Posterior vena cava (tissue), 2 donors: ENCODE measurements at places on chromosomes 1 and 21.
A peak's percentile ranks its signal among the peaks of the same experiment; 100 is the strongest.

- DNase-seq: no peak
Observed at GRCh38 chr1:168391851-168392681, 111.4 kb downstream of the TBX19 start.

DNA sequence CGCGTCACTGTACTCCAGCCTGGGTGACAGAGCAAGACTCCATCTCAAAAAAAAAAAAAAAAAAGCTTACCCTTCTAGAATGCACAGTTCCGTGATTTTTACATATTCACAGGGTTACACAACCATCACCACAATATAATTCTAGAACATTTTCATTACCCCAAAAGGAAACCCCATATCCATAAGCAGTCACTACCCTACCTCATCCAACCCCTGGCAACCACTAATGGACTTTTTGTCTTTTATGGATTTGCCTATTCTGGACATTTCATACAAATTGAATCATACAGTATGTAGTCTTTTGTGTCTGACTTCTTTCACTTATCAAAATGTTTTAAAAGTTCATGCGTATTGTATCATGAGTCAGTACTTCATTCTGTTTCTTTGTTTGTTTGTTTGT, 22.8 kb downstream of the SYF2 start:
- no peak for DNase-seq

DNA sequence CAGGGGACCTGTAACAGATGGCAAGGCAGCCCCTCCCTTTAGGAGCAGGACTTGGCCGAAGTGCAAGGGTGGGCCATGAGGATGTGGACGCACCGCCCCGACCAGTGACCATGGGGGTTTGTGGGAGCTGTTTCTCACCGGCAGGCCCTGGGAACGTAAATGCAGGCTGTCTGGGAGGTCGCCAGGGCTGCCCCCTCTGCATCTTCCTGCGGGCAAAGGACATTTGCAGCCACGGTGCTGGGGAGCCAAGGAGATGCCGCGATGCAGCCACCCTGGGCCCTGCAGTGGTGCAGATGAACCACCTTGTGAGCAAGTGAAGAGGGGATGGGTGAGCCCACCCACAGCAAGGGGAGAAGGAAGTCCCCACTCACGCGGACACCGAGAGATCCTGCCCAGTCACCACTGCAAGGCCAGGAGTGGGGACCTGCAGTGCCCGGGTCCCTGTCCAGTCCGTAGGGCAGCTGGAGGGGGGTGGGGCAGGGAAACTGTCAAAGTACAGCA, 121.1 kb downstream of the SIK1 start:
- DNase-seq: peak; percentile 74

- no peak for DNase-seq
Observed at GRCh38 chr1:227328405-227329019, 10.2 kb upstream of the CDC42BPA start.

DNA sequence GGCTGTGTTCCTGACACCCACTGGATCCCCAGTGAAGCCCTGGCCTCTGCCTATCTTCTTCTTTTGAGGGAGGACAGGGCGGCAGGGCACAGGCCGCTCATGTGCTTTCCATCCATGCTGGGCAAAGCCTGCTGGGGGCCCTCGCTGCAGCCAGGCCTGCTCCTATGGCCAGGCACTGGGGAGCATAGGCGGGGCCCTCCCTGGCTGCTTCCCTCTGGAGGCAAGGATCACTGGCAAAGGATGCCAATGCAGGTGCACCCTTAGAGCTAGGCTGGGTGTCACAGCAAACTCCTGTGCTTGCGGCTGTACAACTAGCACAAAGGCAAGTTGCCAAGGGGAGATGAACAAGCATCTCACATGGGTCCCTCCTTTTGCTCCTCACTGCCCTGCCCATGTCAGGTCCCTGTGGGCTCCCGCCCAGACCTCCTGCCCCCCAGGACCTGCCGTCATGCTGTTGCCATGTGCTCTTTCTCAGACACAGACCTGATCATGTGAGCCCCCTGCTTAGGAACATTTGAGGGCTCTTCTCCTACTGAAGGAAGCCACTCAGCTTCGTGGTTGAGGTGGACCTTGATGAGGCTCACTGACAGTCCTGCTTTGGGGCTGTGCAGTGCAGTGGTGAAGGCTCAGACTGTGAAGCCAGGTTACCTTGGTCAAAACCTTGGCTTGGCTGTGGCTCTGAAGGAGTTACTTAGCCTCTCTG, 393.6 kb downstream of the PTPRU start:
- DNase-seq: peak; percentile 59

- DNase-seq: peak; percentile 78
Observed at GRCh38 chr1:8903908-8904650, 25.6 kb upstream of the ENO1 start.

- DNase-seq: no peak
Observed at GRCh38 chr1:89200663-89201062, 1.9 kb upstream of the GBP4 start.

DNA sequence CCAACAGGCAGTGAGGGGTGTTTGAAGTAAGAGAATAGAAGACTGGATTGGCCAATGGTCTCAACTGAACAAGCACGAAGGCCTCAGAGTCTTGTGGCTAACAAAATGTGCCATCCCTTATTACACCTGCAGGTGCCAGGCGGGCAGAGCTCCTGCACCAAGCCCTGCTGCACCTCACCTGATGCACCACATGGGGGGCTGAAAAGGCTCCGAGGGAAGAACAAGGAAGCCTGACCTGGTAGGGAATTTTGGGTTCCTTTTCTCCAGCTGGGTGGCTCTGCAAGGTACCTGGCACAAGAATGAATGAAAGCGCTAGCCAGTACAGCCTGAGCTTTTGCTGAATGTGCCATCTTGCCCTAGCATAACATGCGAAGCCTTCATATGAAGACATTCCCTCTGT, 9.7 kb downstream of the HSD3B1 start:
- DNase-seq: no peak

- no peak for DNase-seq
Observed at GRCh38 chr1:60598041-60598910, 484.1 kb upstream of the NFIA start.

- DNase-seq: no peak
Observed at GRCh38 chr1:186463926-186464325, 3.0 kb upstream of the PDC start.

- no peak for DNase-seq
Observed at GRCh38 chr1:170377440-170377839, 154.5 kb upstream of the GORAB start.

GRCh38 chr1:95311014-95311413, 77.0 kb downstream of the RWDD3 start:
- no peak for DNase-seq

DNA sequence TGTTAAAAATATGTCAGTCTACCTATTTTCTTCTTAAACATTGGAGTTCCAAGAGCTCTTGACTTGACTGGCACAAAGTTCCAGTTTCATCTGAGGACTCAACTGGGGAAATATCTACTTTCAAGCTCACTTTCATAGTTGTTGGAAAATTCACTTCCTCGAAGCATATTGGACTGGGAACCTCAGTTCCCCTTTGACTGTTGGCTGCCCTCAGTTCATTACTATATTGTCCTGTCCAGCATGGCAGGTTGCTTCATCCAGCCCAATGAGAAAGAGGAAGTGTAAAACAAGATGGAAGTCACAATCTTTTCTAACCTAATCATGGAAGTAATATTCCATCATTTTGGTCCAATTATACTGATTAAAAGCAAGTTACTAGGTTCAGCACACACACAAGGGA, 54.3 kb downstream of the ZNF697 start:
- DNase-seq: no peak
